NCI-H1436 treated with DMSO at 0.1 percent for 48 hours (cell line): ENCODE measurements at places on chromosomes 5 and 9.
A peak's percentile ranks its signal among the peaks of the same experiment; 100 is the strongest.

DNA sequence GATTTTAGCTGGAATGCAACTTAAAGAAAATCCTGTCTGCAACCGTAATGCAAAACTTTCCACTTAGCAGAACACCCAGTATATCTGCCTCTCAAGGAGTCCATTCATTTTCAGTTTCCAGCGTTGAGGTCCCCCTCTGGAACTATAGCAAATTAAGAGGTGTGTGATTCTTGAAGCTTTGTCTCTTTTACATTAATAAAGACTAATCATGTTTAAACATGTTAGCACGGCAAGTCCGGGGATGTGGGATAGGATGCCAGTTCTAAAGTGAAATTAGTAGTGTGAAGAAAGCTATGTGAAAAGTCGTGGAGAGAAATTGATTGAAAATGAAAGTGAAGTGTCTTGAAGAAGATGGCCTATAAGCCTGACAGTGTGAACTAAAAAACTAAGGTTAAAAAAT, 429.1 kb downstream of the NR2F1-AS1 start:
- no peak for DNase-seq

DNA sequence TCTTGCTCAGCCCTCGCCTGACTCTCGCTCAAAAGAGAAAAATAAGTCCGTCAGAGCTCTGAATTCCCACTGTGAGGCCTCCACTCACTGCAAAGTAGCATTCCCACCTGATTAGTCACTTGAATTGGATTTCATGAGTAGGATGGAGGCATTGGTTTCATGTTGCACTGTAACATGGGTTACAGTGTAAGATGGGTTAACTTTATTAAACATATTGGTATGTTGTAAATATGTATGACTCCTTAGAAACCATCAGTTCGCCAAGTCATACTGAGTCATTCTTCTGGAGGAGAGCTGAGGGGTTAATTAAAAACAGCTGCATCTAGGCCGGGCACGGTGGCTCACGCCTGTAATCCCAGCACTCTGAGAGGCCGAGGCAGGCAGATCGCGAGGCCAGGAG, 93.8 kb upstream of the BNC2 start:
- no peak for DNase-seq

DNA sequence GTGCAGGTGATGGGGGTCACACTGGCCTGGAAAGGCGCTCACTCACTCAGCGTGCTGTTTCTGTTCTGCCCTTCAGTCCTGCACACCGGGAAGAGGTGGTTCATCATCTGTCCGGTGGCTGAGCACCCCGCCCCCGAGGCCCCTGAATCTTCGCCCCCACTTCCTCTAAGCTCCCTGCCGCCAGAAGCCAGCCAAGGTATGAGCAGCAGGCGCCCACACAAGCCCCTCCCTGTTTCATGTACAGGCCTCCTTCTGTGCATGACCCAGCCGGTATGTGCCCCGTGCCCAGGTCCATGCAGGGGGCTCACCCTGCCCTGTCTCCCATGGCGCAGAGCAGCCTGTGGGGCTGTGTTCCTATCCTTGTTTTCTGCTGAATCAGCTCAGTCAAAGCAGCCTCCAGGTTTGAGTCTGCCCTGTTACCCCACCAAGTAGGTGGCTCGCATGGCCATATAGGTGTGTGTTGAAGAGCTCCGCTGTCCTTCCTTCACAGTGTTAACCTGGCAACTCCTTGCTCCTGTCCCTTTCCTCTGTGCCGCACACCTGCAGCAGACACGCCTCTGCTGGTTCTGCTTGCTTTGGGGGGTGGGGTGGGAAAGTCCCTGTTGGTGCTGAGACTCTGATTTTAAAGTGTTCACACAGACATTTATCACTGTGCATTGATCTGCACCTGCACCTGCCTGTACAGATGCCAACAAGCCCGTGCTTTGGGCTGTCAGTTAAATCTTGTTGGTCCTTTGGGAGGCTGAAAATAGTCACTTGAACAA, 84.8 kb downstream of the WNK2 start:
- DNase-seq, result peak; percentile 80

- no peak for DNase-seq
Measured at GRCh38 chr5:87671146-87671545, 258.4 kb upstream of the CCNH start.

- DNase-seq, result no peak
Measured at GRCh38 chr5:179312557-179313235, 32.6 kb downstream of the ADAMTS2 start.

DNA sequence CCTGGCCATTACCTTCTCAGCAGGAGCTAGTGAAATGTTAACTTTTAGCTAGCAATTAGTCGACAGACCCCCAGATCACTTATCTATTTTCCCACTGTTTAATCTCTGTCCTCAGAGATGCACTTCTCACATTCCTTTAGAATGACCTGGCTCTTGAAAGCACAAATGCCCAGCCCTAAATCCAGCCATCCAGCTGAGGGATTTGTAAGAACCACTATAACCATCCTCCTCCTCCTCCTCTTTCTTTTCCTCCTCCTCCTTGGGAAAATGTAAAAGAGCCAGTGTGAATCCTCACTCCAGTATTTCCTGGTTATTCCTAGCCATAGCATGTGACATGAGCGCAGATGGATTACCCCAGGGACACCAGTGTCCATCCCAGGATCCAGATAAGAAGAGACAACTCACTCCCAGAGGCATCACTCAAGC, 124.3 kb downstream of the ENC1 start:
- DNase-seq, result no peak

- DNase-seq, result no peak
Measured at GRCh38 chr5:93381057-93381456, 200.0 kb downstream of the NR2F1-AS1 start.
